ENCODE measurements at places on chromosomes 13 and 19. TPM values are rescaled to one million over a fixed set of nuclear protein-coding genes. Genes with fewer than 3 reads are reported as not detected.

Gene DCT
- not detected for total RNA-seq

Gene TLE2
- total RNA-seq = 9.9 TPM

Gene ZNF563
- total RNA-seq = 6.3 TPM

Gene ACP5
- total RNA-seq = 10.2 TPM

Gene TSKS
- total RNA-seq = 0.40 TPM

Gene C19orf33
- not detected for total RNA-seq

Gene MRI1
- 19.3 TPM for total RNA-seq

Gene SLC17A7
- total RNA-seq = 0.17 TPM

Gene FCAR
- not detected for total RNA-seq

Gene ERICH4
- total RNA-seq = not detected

Gene KLHL1
- not detected for total RNA-seq

Gene FAM98C
- total RNA-seq = 29.8 TPM

Gene DZIP1
- total RNA-seq = 0.33 TPM

Gene IGFL2
- total RNA-seq = not detected

Gene SYT5
- total RNA-seq = 0.22 TPM

Gene CRB3
- 1.6 TPM for total RNA-seq

Gene TRIM28
- total RNA-seq = 404 TPM

Gene WASF3
- not detected for total RNA-seq

Gene ZNF560
- total RNA-seq = not detected

Gene RINL
- total RNA-seq = 92.6 TPM

Gene TPRX2
- not detected for total RNA-seq

Gene NPAS1
- not detected for total RNA-seq

Gene SLC25A41
- not detected for total RNA-seq

Gene C19orf38
- 1.4 TPM for total RNA-seq

Gene CCDC8
- not detected for total RNA-seq

Gene OR10H4
- not detected for total RNA-seq

Gene SPART
- 22.4 TPM for total RNA-seq

Gene IGFL3
- total RNA-seq = not detected

Gene PEG3
- not detected for total RNA-seq

Gene DMKN
- total RNA-seq = 2.1 TPM

Gene FFAR2
- total RNA-seq = not detected

Gene PROZ
- not detected for total RNA-seq
